ENCODE measurements at places on chromosomes 5 and 9.

GRCh38 chr9:122036988-122037387, 56.1 kb downstream of the TTLL11 start:
- no peak for DNase-seq

- DNase-seq = no peak
These were observed 8.5 kb upstream of the TMEM268 start for GRCh38 chr9:114602620-114603019.

DNA sequence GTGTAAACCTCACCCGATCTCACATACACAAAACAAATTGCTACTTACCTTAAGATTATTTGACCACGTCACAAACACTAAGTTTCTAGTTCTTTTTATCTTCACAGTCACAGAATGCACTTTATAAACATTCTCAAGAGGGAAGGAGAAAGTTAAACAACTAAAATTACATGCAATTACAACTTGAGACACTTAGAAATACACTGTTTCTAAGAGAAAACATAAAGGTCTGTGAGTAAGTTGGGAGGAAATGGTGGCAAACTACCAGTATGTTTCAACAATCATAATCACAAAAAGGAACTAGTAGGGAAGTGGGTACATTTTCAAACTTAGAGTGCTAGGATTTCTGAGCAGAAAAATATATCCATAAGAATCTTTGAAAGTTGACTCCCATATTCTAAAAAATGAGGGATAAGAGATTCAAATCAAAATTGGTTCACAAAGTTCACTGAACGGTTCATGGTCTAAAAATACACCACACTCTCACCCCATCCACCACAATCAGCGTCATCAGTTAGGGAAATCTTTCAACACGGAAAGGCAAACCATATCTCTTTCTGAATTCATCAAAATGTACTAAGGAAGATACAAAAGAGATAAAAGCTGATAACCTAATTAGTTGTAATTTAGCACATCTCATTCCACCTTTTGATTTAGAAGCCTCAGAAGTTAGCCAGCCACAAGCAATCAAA, 182.6 kb downstream of the BNC2 start:
- no peak for DNase-seq

GRCh38 chr5:81068063-81068462, 107.9 kb downstream of the RASGRF2 start:
- no peak for DNase-seq

DNA sequence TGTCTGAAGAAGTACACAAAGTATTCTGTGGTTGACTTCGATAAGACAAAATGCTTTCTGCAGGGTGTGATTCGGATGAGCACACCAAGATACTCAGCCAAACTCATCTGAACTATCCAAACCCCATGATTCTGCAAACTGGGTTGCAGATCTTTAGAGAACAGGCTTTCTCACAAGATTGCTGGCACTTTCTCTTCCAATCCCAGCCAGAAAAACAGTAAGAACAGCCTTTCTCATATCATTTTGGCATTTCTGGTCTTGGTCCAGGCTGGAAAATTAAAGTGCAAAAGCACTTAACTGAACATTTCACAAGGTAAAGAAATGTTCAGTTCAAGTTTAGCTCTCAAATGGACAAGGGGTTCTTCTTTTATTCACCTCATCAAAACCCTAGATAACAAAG, 269.1 kb downstream of the NR2F1-AS1 start:
- DNase-seq = no peak

GRCh38 chr9:120942186-120943001, 15.8 kb upstream of the TRAF1 start:
- DNase-seq = no peak

DNA sequence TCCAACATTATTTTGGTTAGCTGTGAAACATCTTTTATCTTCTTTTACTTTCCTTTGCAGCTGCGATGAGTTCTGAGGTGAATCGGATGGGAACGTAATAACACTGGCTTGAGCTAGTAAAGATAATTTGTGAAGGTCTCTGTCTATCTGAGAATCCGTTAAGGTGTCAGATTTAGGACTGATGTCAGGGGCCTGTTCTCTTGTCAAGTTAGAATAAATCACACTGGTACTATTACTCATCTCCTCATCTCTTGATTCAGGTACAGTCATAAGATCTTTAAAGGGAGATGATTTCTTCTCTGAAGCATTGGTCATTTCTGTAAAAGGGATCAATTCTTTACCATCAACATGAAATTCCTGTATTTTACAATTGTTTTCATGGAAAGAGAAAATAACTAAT, 26.2 kb downstream of the SETX start:
- no peak for DNase-seq

DNA sequence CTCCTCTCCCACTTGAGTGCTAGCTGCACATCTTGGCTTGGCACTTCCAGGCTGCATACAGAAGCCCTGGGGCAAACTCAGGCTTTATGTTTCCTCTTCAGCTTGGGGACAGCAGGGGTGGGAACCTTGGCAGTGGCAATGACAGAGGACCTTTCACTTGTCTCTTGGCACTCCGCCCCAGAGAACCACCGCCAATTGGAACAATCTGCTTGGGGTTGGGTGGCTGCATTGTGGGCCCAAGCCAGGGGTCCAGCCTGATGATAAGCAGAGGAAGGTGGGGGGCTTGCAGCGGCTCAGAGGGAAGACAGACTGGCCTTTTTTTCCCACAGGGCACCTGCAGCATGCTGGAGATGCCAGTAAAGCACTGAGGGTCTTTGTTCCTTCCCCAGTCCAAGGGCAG, 179.0 kb upstream of the NMUR2 start:
- DNase-seq = no peak

GRCh38 chr5:1038417-1039209, 30.0 kb downstream of the NKD2 start:
- no peak for DNase-seq

- no peak for DNase-seq
These were observed 241.9 kb downstream of the SAXO1 start for GRCh38 chr9:18791074-18791473.

GRCh38 chr5:94445726-94446125, 172.7 kb downstream of the KIAA0825 start:
- DNase-seq = no peak

- DNase-seq = no peak
These were observed 38.0 kb downstream of the CREBRF start for GRCh38 chr5:173094012-173094661.

- DNase-seq = no peak
These were observed at the start of gene PCDHGC3 for GRCh38 chr5:141475625-141476131. PCDHGC3 (plus strand) TSS chr5:141475966; CDS start chr5:141476117, 151 bp downstream.

DNA sequence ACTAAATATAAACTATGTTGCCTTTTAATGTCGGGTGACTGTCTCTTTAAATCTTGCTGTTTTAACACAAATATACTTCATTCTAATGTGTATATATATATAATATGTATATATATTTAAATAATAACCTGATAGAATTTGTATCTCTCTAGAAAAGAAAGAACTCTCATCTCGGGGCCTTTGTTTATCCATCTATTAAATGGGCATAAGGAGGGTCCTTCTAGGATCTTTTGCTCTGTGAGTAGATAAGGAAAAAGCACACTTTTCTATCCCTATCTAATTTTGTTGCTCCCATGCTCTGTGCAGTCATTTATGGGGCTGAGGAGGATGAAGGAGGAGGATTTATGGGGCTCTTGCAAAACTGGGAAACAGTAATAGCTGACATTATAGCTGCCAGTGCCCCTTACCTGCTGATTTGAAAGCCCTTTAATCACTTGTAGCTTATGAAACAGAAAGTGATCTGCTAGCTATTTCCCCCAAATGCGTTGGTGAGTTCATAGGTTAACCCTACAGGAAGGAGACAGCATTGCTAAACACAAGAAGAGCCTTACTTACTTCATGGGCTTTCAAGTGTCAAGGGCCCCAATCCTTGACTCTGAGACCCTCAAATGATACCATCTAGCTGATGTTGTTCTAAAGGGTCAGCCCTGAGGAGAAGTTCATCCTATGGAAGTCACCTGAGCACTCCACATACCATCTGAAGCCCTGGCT, 5.8 kb upstream of the PPARGC1B start:
- no peak for DNase-seq

DNA sequence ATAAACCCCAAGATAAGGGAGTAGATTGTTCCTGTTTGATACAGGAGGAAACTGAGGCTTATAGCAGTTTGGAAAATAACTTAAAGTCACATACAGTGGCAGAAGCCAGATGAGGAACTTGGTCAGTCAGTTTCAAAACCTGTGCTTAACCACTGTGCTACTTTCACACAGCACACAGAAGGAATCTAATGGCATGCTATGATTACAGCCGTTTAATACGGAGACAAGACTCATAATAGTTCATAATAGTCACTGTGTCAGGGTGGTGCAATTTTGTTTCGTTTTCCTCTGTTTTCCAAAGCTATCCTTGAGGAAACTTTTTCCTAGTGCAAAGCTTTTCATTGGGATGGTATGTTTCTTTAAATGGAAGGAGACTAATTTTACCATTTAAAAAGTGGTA, 112.3 kb downstream of the GCNT1 start:
- no peak for DNase-seq

GRCh38 chr9:8895861-8896224, 1096.3 kb upstream of the DMAC1 start:
- DNase-seq = no peak

DNA sequence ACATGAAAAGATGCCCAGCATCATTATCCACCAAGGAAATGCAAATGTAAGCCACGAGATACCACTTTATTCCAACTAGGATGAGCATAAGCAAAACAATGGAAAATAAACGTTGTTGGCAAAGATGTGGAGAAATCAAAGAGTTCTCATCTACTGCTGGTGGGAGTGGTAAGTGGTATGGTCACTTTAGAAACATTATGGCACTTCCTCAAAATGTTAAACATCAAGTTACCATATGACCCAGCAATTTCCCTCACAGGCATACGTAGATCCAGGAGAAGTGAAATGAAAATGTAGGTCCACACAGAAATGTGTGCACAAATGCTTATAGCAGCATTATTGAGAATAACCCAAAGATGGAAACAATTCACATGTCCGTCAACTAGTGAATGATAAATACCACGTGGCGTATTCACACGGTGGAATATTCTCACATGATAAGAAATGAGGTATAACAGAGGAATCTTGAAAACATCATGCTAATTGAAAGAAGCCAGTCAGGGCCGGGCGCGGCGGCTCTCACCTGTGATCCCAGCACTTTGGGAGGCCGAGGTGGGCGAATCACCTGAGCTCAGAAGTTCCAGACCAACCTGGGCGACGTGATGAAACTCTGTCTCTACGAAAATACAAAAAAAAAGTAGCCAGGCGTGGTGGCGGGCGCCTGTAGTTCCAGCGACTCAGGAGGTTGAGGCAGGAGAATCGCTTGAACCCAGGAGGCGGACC, 16.4 kb upstream of the FLT4 start:
- no peak for DNase-seq

- DNase-seq = no peak
These were observed 9.9 kb downstream of the ZNF189 start for GRCh38 chr9:101408374-101409078.

Data from activated gamma-delta T cell treated with anti-CD3 and anti-CD28 coated beads, Interleukin-2, amount 50 U/mL, for 16 hours (primary cell).